Stimulated activated CD4-positive, alpha-beta T cell treated with anti-CD3 and anti-CD28 coated beads, Interleukin-15, amount 100 ng/mL, for 1 hour (primary cell): ENCODE measurements at places on chromosomes 1 and 21.

DNA sequence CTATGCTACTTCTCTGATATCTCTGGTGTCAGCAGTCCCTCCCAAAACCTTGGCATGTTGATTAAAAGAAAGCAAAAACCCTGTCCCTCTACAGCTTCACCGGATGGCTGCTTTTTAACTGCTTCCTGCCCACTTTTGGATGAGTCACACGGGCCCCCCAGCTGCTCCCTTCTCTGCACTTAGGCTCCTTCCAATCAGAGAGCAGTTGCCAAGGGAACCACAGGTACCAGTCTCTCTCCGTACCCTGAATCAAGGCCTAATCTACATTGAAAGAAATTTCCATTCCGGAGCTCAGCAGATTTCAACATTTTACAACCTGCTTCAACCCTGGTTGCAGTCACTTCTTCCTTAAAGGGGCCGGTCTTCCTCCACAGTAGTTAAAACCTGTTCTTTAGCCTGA is 70.6 kb upstream of the GJB5 start:
- no peak for DNase-seq

DNA sequence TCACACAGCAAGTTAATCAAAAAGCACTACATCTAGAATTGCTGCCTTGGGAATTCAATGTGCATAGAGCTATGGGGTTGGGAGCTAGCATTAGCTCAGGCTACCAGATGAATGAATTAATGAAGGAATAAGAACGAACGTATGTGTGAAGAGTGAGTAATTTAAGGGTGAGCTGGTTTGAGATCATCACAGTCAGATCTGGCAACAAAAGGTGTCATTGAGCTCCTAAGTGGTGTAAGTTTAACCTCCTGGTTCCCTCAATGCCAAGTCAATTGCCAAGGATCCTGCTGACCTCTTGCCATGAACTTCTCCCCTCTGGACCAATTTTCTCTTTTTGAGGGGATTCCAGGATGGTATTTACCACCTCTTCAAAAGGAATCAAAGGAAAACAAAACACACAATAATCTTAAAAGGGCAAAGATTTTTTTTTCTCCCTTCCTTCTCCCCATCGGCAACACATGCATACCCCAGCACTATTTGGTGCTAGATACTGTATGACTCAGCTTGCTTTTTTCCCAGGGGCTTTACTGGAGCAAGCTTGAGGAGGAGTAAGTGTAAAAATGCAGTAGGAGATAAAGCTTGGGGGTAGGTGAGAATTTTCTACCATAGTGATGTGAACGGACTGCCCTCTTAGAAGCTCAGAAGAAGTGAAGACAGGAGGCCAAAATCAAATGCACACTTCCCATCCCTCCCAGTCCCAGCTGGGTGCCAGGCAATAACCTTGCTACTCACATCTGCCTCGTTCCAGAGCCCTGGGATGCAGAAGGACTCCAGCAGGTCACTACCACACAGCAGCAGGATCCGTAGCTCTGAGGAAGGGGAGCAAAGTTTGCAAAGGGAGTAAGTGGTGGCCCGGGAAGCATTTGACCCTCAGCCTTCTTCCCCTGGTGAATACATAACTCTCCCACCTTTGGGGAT is 92.0 kb downstream of the LAMC2 start:
- no peak for DNase-seq

DNA sequence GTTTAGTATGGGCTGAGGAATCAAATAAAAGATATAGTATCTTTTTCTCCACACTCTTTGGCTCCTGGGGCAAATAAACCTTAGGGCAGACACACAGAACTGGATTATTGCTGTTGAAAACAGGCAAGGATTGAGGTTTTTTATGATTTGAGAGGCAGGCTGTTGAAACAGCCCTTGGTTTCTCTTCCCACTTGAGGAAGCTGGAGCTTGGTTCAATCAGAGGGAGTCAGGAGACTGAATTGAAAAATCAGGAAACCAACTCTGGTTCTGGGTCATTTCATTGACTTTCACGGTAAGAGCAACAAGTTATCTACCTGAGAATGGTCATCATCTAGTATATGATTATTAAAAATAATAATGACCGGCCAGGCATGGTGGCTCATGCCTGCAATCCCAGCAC is 108.4 kb downstream of the CNIH3 start:
- no peak for DNase-seq

DNA sequence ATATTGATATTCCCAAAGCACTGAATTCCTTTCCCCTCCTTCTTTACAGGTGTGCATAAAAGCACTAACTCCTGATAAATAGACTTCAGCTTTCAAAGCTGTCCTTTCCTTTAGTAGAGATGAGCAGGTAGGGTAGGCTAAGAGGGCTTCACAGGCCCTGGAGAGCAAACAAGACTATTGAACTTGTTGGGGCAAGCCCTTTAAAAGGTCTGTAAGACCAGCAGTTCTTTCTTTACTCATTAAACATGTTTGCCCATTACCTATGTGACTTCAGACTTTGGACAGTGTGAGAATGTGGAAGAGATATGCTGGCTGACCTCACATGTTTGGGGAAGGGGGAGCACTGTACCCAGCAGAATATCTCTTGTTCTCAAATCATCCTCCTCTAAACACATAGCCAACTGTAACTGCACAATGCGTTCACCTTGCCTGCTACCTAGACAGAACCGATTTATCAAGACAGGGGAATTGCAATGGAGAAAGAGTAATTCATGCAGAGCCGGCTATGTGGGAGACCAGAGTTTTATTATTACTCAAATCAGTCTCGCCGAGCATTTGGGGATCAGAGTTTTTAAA is 27.1 kb upstream of the HAO2 start:
- DNase-seq, result no peak

- no peak for DNase-seq
Measured at GRCh38 chr1:217274416-217274815, 356.5 kb downstream of the GPATCH2 start.

- no peak for DNase-seq
Measured at GRCh38 chr1:234253732-234254131, 119.5 kb upstream of the COA6 start.

DNA sequence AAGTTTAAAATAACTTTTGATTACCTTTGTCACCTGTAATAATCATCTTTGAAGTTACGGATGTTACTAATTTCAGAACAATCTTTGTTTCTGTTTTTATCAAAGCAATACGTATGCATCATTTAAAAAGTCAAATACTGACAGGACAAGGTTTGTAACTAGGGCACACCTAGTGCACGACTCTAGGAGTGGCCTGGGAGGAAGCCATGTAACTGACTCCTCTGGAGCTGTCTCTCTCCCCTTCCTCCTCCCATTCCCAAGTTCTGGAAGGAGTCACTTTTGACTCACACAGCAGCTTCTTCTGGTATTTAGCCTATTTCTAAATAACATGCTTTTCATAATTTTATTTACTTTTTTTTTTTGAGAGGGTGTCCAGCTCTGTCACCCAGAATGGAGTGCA is 11.8 kb upstream of the RAP1GAP start:
- no peak for DNase-seq

DNA sequence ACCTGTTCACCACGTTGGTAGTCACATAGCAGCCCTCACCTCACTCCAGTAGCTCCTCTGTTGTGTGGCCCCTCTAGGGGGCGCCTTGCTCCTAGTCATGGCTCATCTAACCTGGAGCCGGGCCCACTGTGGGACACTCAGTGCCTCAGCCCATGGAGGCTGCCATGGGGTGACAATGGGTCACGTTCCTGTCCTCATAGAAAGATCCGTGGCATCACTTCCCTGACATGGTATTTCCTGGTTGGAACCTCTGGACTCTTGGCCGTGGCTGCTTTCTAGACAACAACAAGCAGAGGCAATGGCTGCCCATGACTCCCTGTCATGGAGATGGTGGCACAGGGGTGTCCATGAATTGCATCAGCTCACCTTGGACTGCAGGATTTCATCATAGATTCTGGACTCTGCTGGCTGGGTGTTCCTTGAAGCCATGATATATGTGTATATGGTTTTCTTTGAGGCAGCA is 27.5 kb upstream of the SLAMF6 start:
- DNase-seq, result peak; percentile 45

DNA sequence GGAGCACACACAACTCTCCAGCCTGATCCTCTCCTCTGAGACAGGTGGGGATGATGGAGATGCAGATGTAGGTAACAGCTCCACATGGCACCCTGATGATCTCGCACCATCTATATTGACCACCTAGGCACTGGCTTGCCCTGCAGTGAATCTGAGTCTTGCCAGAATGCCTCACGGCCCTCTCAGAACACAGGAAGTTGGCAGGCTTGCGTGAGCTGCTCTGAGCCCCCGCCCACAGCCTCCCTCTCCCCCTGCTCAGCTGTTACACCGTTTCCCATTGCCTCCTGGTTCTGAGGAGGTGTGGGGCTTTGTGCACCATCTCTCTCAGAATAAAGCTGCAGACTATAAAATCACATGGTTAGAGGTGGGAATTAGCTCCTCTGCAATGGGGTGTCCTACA is 48.0 kb downstream of the URB2 start:
- no peak for DNase-seq

DNA sequence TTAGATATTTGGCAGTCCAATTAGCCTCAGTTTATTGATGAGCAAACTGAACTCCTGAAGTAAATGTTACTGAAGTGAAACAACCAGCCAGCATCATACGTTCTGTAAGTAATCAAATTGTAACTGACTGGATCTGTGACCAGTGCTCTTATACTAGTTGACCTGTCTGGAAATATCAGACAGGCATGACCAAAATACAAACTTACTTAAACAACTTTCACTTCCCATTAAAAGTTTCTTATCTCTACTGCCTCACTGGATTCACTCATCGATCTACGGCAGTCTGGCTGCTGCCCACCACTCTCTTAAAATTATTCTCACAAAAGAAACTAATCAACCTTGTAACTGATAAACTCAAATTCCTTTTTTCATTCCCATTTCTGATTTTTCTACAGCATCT is 56.4 kb downstream of the WDR3 start:
- no peak for DNase-seq

- no peak for DNase-seq
Measured at GRCh38 chr1:163703794-163704193, 382.0 kb downstream of the NUF2 start.

DNA sequence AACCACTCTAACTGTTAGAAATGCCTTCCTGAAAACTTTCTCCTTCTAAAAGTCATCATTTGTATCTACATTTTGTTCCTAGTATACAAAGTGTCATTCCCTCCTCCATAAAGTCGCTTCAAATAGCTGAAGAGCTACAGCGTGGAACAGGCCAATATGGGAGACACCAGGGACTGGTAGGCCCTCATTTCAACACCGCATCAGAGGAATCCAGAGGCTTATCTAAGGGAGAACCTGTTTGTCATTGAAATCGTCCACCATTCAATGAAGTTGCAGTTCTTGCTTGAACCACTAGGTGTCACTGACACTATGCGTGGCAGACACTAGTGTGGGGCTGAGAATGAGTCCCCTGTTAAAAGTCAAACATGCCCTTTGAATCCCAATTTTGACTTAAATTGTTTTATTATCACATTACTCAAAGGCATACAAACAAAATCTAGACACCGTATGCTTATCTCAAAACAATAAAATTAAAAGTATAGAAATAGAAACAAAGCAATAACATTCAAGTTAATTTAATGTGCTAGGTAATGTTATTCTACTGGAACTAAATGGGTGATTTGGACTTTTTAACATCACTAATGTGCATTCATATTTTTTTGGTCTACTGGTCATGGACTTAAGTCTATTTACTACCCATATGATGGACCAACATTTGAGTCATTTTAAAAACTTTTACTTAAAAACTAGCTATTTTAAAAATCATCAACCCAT is 182.3 kb downstream of the FCRL5 start:
- DNase-seq, result no peak

- DNase-seq, result no peak
Measured at GRCh38 chr1:176066709-176067108, 140.4 kb downstream of the COP1 start.

GRCh38 chr1:56441601-56442000 is 137.8 kb downstream of the PLPP3 start:
- no peak for DNase-seq

DNA sequence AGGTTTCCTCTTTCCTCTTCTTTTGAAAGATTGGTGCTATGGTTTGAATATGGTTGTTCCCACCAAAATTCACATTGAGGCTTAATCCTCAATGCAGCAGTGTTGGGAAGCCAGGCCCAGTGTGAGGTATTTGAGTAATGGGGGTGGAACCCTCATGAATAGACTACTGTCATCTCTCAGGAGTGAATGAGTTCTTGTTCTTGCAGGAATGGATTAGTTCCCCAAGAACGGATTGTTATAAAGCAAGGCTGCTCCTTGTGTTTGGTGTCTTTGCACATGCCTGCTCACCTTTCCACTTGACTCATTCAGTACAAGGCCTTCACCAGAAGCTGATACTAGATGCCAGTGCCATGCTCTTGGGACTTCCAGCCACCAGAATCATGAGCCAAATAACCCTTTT is 223.2 kb downstream of the BACH1 start:
- DNase-seq, result no peak

GRCh38 chr1:177732178-177732577 is 237.7 kb downstream of the SEC16B start:
- no peak for DNase-seq

DNA sequence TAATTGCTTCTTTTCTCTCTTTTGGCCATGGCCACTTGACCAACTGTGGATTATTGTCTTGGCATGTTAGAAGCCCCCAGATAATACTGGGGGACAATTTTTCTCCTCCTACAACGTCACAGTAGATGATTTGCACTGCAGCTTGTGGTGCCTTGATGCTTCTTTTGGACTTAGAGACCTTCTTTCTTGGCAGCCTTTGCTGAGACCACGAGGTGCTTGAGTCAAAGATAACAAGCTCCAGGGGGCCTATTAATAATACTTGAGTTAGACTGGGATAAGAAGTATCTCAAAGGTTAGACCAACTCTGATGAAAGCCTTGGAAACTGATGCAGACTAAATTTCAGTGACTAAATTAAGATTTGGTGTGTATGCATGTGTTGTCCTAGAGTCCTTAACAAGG is 3.2 kb downstream of the PPP1R12B start:
- no peak for DNase-seq

DNA sequence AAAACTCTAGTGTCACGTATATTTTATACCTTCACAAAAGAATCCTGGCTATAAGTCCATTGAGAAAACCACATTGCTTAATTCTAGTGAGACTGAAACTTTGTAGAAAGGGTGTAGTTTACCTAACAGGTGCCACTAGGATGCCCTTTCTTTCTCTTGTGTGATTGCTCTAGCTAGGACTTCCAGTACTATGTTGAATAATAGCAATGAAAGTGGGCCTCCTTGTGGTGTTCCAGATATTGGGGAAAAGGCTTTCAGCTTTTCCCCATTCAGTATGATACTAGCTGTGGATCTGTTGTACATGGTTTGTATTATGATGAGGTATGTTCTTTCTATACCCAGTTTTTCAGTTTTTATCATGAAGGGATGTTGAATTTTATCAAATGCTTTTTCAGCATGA is 39.7 kb upstream of the CHODL start:
- DNase-seq, result no peak

- DNase-seq, result no peak
Measured at GRCh38 chr21:35699361-35699760, 361.0 kb downstream of the SETD4 start.

GRCh38 chr1:41493117-41493536 is 8.6 kb upstream of the EDN2 start:
- no peak for DNase-seq

- no peak for DNase-seq
Measured at GRCh38 chr1:197467881-197468280, 199.8 kb downstream of the CRB1 start.
